Cortex of kidney (tissue), 1 donor: ENCODE measurements at places on chromosomes 1 and 21.

DNA sequence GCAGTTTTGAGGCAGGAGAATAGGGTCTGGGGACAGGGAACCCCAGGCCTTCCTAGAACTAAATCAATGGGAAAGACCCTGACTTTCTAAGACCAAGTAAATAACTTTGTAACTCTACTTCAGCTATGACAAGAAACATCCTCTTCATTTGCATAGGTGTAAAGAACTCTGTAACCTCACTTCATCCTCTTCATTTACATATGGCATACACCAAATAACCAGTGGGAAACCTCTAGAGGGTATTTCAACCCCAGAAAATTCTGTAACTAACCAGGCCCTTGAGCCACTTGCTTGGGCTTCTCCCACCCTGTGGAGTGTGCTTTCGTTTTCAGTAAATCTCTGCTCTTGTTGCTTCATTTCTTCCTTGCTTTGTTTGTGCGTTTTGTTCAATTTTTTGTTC is 495.6 kb downstream of the SIPA1L2 start:
- no peak for DNase-seq

DNA sequence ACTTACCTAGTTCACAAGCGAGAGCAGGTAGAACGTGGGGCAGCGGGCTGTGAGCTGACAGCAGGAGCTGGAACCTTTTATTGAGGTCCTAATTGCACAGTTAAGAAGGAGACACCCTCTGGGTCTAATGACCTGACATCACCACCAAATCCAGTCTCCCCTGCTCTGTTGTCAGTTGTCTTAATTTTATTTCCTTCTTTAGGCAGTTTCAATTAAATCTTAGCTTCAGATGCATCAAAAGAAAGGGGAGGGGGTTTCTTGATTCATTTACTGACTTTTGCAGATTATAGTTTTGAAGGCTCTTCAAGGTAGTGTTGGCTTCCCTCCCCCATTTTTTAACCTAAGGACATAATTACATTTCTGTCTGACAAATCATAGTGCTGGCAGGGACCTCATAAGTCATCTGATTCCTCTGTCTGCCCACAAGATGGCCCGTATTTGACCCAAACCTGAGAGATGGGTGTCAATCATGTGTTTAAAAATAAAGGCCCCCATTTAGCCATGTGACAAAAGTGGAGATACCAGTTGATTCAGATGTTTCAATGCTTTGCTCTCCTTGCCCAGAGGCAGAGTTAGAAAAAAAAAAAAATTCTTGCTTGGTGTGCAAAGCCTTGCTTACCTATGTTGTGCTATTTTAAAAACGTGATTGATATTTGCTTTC is at the start of gene TCHHL1:
Gene TCHHL1, minus strand, starts transcription at position 51 of the 661 bp plus-strand sequence. CDS start 921 bp downstream, outside the sequence.
- no peak for DNase-seq

GRCh38 chr1:64745181-64745985 is 508 bp downstream of the RAVER2 start:
- no peak for DNase-seq

DNA sequence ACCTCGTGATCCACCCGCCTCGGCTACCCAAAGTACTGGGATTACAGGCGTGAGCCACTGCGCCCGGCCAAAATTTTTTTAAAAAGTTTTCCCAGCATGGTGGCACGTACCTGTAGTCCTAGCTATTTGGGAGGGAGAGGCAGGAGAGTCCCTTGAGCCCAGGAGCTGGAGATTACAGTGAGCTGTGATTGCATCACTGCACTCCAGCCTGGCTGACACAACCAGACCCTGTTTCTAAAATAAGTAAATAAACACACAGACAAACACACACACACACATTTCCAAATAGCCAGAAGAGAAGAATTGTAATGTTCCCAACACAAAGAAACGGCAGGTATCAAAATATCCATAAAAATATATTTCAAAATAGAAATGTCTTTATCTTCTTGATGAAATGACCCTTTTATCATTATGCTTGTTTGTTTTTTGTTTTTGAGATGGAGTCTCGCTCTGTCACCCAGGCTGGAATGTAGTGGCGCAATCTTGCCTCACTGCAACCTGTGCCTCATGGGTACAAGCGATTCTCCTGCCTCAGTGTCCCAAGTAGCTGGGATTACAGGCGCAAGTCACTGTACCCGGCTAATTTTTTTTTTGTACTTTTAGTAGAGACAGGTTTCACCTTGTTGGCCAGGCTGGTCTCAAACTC is 9.3 kb downstream of the HES2 start:
- DNase-seq, result no peak

- DNase-seq, result no peak
Measured at GRCh38 chr1:200359610-200360163, 50.1 kb downstream of the ZNF281 start.

GRCh38 chr1:239545466-239545865 is 159.1 kb downstream of the CHRM3 start:
- DNase-seq, result no peak

DNA sequence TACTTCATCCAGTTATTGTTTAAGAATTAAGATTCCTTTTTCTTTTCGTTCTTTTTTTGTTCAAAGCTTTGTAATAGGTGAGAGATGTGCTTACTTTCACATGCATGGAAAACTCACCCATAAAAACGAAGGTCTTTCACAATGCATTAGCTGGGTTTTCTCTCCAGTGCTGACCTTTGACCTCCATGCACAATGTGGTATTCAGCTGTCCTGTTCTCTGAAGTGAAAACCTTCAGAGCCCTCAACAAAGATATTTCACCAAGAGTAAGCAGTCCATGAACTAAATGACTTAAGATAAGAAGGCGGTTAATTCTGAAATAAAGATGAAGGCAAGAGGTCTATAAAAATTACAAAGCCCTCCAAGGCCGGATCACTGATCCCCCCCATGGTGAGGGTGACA is 77.1 kb upstream of the IPO9 start:
- no peak for DNase-seq

DNA sequence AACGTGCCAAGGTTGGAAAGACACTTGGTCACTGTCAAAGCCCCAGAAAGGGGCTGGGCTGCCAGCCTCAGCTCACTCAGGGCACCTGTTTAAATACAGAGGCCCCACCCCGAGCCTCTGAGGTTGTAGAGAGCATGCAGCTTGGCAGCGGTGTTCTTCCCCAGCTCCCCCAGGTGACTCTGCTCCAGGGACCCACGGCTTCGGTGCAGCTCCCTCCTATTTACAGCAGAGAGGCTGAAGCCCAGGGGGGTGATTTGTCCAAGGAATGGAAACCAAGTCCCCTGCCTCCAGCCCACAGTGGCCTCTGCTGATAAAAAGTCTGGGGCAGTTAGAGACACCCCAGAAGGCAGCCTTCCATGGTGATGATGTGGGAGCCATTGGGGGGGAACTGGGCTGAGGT is 9.1 kb upstream of the C1QA start:
- DNase-seq, result no peak

GRCh38 chr1:161127649-161128048 is 4.8 kb downstream of the DEDD start:
- DNase-seq, result no peak

GRCh38 chr1:163427279-163427678 is 105.5 kb downstream of the NUF2 start:
- DNase-seq, result no peak

DNA sequence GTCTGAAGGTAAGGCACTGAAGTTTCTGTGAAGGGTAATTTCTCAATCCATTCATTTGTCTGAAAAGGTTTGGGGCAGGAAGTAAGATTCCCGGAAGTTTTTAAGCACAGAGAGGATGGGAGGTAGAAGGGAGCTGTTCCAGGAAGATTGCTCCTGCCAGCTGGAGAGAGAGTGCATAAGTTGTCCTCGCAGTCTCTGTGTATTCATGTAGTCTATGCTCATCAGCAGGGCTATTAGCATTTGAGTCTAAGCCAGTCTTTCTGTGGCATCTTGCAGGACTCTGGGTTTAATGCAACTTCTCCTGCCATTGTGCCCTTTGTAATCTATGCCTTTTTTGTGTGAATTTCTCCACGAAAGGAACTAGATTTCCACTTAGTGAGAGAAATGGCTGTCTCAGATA is 140.8 kb upstream of the FGGY start:
- no peak for DNase-seq

DNA sequence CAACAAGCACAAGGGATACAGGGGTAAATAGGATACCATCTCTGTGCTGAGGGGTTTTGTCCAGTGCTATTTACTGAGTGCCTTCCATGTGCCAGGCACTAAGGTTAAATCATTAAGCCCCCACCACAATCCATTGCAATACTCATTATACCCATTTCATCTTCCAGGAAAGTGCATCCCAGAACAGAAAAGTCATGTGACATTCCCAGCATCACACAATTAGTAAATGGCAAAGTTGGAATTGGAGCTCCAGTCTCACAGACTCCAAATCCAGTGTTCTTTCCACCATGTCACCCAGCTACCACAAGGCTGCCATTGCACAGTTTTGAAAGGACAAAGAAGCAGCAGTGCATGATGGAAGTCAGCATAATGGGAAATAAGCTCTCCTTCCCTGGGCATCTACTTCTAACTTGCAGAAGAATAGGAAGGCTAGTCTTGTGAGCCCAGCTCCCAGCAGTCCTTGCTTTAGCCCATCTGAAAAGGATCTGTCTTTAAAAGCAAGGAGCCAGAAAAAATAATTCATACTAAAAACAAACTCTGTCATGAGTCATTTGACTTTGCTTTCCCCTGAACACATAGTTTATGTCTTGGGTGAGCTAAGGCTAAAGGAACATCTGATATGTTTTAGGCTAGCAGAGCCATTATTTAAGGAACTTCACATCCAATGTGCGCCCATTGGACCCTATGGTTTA is 111.4 kb upstream of the HOOK1 start:
- no peak for DNase-seq

DNA sequence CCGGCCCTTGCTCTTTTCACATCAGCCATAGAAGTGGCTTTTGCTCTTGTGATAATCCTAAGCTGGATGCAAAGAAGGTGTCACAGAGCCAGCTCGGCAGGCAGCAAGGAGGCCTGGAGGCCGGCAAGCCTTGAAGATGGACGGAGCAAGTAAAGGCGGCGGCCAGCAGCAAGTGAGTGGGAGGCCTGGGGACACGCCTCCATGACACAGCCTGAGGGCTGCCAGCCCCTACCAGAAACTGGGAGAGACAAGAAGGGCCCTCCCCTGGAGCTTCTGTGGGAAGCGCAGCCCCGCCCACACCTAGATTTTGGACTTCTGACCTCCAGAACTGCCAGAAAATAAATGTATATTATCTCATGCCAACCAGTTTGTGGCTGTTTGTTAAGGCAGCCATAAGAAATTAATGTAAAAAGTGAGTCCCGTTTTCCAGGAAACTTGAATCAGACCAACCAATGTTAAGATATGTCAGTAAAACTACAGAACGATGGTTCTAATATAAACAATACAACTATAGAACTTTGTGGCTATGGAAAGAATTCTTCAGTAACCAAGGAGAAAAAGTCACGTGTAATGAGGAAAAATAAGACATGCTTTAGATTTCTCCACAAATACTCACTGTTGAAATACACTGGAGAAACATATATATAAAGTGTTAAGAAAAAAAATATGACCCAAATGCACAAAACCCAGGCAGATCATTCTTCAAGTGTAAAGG is 49.9 kb downstream of the BACE2 start:
- no peak for DNase-seq

DNA sequence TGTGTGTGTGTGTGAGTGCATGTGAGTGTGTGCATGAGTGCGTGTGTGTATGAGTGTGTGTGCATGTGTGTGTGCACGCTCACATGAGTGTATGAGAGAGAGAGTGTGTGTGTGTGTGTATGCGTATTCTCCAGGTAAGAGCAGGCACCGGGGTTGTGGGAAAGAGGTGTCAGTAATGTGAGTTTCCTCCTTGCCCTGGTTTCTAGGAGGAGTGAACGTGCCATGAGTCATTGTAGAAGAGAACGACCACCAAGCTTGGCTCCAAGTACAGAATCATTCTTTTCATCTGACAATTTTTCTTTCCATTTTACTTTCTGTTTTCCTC is 79.1 kb downstream of the POFUT2 start:
- DNase-seq, result no peak

DNA sequence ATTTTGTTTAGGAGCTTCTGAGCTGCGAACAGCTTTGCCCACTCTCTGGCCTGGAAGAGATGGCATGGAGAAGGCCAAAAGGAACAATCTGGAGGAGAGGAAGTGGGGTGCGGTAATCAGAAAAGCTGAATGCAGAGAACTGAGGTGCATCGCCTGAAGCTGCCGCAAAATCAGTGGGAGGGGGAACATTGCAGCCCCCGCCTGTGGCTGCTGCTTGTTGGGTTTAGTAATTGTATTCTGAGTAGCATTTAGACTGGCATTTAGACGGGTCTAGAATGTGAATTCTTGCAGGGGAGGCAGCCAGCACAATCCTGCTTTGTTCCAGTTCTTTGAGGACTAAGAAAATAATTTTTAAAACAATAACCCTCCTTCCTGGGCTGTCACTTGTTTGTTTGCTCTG is 25.4 kb downstream of the NFASC start:
- DNase-seq, result no peak

DNA sequence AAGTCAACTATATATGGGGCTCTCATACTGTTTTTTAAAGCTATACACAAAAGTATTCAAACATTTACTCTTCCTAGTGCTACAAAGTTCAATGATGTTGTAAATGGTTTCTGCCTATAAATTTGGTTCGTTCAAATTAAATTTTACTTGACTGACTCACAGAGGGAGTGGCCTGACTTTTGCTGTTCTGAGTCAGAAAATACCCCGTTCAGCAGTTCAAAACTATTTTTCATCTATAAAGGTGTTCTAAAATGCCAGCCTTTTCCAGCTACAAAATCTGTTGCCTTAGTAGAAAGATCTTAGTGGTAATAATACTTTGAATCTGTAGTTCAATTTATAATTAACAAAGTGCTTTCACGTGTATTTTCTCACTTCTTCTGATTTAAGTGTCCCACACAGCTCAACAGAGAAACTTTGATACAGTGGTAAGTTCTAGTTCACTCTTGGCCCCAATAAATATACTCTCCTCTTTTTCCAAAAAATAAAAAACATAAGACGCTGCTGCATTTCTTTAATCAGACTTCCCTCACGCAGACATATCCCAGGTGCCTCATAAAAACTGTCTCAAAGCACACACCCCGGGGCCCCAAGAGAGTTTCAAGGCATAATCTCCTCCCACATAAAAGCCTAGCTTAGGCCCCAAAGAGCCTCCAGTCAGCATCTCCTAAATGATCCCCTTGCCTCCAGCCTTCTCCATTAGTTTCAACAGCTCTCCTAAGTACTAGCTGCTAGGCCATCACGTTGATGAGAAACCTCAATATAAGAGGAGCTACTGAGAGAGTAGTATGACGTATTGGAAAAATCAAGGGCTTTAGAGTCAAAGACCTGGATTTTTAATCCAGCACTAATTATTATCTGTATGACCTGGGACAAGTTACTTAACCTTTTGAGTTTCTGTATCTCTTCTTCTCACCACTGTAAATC is 3.2 kb downstream of the PTP4A2 start:
- no peak for DNase-seq

- DNase-seq, result no peak
Measured at GRCh38 chr1:198888379-198888943, 249.6 kb downstream of the PTPRC start.

DNA sequence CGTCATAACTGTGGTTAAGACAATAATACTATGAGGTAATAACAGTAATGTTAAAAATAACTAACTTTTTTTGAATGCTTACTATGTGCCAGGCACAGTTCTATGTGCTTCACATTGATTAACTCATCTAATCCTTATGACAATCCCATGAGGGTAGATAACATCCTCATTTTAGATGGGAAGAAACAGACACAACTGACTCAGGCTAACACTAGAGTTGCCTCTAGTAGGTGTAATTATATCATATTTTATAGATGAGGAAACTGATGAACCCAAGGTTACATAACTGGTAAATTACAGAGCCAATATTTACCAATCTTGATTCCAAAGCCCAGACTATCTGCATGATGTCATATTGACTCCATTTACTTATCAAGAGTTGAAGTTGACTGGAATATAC is 23.5 kb downstream of the SERPINC1 start:
- DNase-seq, result no peak

- DNase-seq, result no peak
Measured at GRCh38 chr1:61247051-61247825, 164.9 kb downstream of the NFIA start.
